Stimulated activated CD4-positive, alpha-beta T cell treated with anti-CD3 and anti-CD28 coated beads, Interleukin-12 subunit alpha, Interleukin-12 subunit beta, amount 100 ng/mL, for 24 hours (primary cell): ENCODE measurements at places on chromosomes 5 and 9.

GRCh38 chr9:84129529-84129928 is 148.9 kb downstream of the RMI1 start:
- DNase-seq = no peak

DNA sequence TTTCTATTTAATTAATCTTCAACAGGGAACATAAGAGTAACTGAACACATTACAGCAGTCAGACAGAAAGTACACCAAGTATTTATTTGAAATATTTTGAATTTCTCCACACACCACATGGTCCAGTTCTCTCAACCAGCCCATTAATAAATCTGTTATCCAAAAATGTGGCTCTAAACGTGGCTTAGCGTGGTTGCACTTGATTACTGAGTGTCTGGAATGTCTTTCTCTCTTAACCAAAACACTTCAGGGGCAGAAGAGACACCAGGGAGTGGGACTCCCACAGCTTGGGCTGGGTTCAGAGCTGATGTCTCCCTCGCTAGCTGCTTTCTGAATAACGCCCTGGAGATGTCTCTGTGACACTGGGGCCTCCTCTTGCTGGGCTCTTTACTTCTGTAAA is 52.6 kb upstream of the FANCC start:
- DNase-seq = no peak

GRCh38 chr9:18466101-18466500 is 7.9 kb upstream of the ADAMTSL1 start:
- DNase-seq = no peak

GRCh38 chr9:75358846-75359245 is 270.5 kb downstream of the OSTF1 start:
- no peak for DNase-seq

DNA sequence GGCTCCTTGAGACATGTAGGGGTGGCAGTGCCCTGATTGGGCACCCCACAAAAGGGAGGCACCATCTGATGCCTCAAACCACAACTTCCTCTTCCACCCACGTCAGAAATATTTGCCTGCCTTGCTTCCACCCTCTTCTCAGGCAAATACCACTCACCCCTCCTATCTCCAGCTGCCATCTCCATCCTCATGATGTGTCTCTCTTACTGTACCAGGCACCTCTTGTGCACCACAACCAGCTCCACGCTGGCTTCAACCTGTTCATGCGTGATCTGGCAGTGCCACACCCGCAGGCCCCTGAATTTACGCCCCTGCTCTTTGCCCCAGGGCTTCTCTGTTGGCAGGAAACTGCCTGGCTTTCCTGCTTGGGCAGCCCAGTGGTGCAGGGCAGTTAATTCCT is 87.8 kb upstream of the HSPA9 start:
- no peak for DNase-seq

- DNase-seq = no peak
These were observed 42.6 kb downstream of the MLLT3 start for GRCh38 chr9:20579524-20580314.
